ENCODE measurements at places on chromosomes 2 and 18. TPM values are rescaled to one million over a fixed set of nuclear protein-coding genes. Genes with fewer than 3 reads are reported as not detected.
A peak's percentile ranks its signal among the peaks of the same experiment; 100 is the strongest.

DNA sequence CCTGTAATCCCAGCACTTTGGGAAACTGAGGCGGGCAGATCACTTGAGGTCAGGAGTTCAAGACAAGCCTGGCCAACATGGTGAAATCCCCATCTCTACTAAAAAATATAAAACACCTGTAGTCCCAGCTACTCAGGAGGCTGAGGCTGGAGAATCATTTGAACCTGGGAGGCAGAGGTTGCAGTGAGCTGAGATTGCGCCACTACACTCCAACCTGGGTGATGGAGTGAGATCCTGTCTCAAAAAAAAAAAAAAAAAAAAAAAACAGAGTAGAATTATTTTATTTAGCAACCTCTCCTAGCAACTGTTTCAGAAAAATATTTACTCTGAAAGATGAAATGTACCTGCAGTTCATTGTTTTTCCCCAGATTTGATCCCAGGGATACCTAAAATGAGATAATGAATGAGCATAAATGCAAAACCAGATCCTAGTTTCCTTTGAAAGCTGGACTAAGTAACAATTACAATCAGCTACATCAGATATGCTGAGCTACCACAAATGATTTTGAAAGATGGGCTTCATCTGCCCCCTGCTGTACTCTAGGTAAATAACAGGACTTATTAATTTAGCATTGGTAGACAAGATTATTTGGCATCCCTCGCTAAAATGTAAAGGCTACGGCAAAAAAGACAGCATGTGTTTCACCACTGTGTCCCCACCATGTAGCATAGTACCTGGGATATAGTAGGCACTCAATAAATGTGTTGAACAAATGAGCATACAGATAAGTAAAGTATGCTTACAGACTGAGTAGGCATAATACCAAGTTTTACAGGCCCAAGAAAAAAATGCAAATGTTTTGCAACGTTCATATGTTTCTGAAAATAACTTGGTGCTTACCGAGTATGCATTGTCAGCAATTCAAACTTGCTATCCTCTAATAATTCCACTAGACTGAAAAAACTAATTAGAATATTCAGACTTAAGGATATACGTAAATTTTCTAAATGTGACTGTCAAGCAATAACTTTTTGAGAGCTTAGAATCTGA, 102.5 kb downstream of the ATL2 start:
- DNase-seq = peak; percentile 56

DNA sequence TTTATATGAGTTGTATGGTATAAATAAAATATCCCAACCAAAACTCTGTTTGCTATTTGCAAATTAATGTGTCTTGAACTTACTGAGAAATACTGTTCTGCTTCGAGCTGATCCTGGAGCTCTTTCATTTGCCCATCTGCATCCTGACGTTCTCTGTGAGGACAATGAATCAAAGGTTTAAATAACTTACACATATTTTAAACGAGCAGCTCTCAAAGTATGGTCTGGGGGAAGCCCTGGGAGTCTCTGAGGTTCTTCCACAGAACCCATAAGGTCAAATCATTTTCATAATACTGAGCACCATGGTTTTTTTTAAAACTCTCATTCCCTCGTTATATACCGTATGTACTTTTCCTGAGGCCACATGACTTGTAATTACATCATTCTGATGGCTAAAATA, 46.7 kb downstream of the SLC66A3 start:
- DNase-seq = no peak

- no peak for DNase-seq
These were observed 286.2 kb downstream of the TCF4 start for GRCh38 chr18:55301824-55302166.

DNA sequence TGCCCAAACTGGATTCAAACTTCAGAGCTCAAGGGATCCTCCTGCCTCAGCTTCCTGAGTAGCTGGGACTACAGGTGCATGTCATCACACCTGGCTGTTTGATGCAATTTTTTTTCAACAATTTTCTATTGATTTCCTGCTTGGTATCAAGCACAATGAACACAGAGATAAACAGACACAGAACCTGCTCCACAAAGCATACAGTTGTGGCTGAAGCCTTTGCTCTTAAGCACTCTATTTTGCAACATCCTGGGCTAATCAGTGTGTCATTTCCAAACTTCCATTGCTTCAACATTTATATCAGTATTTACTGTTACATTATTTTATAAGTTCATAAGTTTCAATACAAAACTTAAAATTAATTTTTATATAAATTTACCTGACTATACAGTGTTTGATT, 79.4 kb downstream of the NEB start:
- DNase-seq = no peak

DNA sequence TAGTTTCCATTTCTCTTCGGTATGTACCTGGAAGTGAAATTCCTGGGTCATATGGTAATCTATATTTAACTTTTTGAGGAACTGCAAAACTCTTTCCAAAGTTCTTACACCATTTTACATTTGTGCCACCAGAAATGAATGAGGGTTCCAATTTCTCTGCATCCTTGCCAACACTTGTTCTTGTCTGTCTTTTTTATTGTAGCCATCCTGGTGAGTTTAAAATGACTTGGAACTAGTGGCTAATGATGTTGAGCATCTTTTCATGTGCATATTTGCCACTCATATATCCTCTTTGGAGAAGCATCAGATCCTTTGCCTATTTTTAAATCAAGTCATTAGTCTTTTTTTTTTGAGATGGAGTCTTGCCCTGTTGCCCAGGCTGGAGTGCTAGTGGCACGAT, 59.4 kb downstream of the MALT1 start:
- no peak for DNase-seq

GRCh38 chr18:69785466-69785865, 162.2 kb downstream of the CD226 start:
- DNase-seq = no peak

DNA sequence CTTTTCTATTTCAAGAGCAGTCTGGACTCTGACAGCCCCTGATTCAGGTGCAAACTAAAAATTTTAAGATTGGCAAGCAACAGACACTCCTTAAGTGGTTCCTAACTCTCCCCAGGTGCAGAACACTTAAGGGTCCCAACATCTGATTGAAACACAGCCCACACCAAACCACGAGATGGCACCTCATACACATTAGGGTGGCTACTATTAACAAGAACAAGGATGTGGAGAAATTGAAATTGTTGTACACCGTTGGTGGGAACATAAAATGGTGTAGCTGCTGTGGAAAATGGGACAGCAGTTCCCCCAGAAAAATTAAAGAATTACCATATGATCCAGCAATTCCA, 82.3 kb downstream of the POLR1A start:
- no peak for DNase-seq

DNA sequence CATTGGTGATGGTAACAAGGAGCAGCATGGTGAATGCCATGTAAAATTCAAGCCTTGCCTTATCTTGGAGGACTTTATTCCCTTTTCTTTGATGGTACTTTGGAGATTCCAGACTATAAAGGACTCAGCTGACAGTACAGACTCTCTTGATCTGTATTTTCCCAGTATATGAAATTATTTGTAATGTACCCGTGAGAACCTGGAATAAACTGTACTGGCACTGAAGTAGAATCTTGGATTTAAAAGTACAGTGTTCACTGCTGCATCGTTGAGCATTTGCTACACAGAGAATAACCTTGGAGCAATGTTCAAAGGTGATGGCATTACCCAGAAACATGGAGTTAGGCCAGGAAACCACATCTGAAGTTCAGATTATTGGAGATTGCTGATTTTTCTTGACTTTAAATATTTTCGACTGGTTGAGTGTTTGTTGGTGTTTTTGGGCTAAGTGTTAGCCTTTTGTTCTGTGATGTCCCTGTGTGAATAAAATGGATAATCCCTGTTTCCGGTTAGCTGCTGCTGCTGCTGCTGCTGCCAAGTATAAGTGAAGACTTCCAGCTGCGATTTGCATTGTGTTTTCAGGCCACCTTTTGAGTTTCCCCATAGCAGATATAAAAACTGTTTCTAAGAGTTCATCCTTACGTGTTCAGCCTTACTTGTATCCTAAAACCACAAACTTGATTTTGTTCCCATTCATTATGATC, 122.0 kb downstream of the SPTBN1 start:
- DNase-seq = no peak

GRCh38 chr2:7363906-7364305, 446.7 kb downstream of the RNF144A start:
- no peak for DNase-seq

GRCh38 chr2:235614176-235614860, 120.5 kb downstream of the AGAP1 start:
- DNase-seq = no peak

DNA sequence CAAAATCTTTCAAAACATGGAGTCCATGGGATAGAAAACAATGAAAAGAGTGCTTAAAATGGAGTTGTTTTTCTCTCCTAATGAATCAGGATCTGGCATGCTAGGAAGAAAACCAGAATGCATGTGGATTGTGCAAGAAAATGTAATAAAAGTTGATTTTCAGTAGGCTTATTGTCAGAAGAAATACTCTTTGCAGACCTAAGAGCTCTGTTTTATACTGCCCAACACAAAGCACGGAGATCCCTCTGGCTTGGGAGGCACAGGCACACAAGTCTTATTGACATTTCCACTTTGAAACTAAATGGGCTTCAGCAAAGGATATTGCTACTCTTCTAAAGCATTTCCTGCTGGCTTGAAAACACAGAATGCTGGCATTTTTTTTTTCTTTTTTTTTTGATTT, 15.5 kb upstream of the DAPL1 start:
- no peak for DNase-seq

DNA sequence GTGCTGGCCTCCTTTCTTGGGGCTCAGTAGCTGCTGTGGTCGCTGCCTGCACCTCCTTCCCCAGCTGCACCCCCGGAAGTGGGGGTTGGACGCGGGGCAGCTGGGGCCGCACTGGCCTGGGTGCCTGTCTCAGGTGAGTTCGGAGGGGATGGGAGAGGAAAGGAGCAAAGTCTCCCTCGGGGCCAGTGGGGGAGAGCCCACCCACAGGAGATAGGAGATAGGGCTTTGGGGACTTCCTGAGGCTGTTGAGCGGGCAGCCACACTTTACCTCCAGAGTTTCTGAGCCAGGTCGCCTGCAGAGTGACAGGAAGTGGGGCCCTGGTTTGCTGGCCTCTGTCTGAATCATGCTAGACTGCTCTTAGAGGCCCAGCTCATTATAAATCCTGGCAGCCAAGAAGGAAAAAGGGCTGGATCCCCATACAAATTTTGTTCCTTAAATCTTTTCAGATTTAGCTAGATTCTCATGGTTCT, 8.1 kb downstream of the MBP start:
- DNase-seq = no peak

- DNase-seq = no peak
These were observed 27.9 kb downstream of the MARCO start for GRCh38 chr2:118969734-118970395.

- no peak for DNase-seq
These were observed 107.3 kb upstream of the FZD5 start for GRCh38 chr2:207876842-207877535.

DNA sequence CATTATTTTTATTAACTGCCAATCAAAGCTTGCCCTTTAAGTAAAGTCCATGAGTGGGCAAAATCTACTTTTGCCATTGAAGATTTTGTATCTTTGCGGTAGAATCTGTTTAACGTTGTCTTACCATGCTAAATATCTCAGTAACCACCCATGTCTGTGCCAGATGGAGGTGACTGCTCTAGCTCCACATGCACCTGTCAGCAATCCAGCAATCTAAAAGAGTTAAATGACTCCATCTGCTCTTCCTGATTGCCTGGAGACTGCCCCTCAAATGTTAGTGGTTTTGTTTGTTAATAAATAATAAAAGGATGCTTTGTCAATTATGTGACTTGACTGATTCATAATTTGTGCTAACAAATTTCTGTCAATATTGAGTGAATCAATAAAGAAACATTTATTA, 141.7 kb downstream of the RBM43 start:
- no peak for DNase-seq

GRCh38 chr2:236852977-236853374, 232.7 kb upstream of the COPS8 start:
- no peak for DNase-seq

DNA sequence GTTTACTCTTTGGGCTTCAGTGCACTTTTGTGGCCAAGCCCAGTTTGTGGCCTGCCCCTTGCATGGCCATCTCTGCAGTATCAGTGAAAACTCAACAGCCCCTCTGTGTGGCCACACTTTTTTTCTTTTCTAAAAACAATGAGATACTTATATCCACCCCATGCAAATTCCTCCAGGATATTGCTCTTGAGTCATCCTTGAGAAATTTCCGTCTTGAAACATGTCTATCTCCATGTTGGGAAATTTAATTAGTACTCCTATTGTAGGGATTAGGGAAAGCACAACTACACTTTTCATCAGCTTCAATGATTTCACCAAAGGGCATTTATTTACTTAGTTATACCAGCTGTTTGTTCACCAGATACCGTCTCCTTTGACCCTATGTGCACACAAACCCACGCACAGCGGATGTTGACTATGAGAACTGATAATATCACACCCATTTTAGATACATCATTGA, 993.1 kb downstream of the TSN start:
- no peak for DNase-seq

- peak; percentile 65 for DNase-seq
These were observed 65.2 kb downstream of the CCDC195 start for GRCh38 chr2:224650815-224651439.

DNA sequence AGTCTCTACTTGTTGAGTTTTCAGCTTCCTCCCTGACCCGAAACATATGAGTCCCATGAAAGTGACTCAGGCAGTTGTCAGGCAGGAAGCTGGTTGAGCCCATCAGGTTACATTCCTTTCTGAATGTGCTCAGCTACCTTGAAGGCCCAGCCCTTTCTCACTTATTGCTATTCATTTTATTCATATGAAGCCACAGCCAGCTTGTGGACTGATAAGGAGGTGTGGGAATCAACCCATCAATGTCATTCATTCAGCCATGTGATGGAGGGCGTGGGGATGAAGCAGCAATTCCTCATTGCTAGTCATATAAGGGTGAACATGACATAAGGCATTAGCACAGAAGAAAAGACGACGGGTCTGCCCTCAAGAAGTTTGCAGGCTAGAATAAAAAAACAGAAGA, 5.3 kb upstream of the VPS4B start:
- no peak for DNase-seq

DOK6 gene
- total RNA-seq = 6.8 TPM

GAREM1 gene
- 32.1 TPM for total RNA-seq

RPL31 gene
- total RNA-seq = 1,120 TPM

NGEF gene
- 47.6 TPM for total RNA-seq

GPR148 gene
- not detected for total RNA-seq

TRIM54 gene
- 0.78 TPM for total RNA-seq

ACAA2 gene
- 51.3 TPM for total RNA-seq

All from tibial nerve (tissue), 4 donors.